ENCODE measurements at places on chromosomes 11 and 22. TPM values are rescaled to one million over a fixed set of nuclear protein-coding genes. Genes with fewer than 3 reads are reported as not detected.
A peak's percentile ranks its signal among the peaks of the same experiment; 100 is the strongest.

DNA sequence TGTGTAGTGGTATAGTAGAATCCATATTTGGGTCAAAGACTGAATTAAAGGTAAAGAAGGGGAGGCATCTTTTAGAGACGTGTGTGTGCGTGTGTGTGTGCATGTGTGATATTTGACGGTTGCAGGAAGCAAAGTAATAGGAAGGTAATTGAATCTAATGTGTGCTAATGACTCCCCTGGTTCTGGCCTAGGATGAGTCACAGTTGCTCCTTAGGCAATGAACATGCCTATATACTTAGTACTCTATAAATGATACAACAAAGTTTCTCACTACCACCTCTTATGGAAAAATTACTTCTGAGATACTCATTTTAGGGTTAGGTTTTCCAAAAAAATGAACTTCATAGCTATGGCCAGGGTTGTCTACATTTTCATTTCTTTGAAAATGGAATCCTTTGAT, 409.6 kb downstream of the GUCY1A2 start:
- no peak for DNase-seq
- no peak overlapping the region for H3K27ac ChIP-seq
- no peaks in the 10 kb centered on the region for H3K36me3 ChIP-seq
- no peak overlapping the region for H3K4me3 ChIP-seq

- no peaks in the 10 kb centered on the region for H3K27me3 ChIP-seq
- peak within 1 kb of the TSS; percentile 66 for H3K27ac ChIP-seq
- no peaks in the 10 kb centered on the region for H3K36me3 ChIP-seq
- DNase-seq: no peak
- no peak within 1 kb of the TSS for H3K4me3 ChIP-seq
- peaks cover 99% of the 10 kb centered on the region for H3K4me1 ChIP-seq
These were observed at the start of gene SLC22A25 for GRCh38 chr11:63243533-63243932. Gene SLC22A25, minus strand, starts transcription at chr11:63243599. Its CDS starts 13,947 bp downstream, at chr11:63229652.

DNA sequence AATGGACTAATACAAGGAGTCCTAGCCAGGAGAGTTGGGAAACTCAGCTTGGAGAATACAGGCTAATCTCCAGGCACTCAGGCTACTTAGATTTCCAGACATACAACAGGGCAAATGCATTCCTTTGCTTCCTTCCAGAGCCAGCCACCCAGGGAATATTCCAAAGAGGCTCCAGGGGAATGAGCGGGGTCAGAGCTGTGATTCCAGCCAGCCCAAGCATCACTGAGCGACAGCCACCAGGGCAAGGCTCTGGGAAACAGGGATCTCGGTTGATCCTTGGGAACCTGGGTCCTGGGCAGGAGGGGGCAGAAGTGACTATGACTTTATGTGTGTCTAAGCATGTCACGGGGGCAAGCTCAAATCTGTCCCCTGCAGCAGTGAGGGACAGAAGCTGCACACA, 112.3 kb upstream of the LMO1 start:
- no peak overlapping the region for H3K4me3 ChIP-seq
- no peaks in the 10 kb centered on the region for H3K4me1 ChIP-seq
- no peak overlapping the region for H3K27ac ChIP-seq
- no peaks in the 10 kb centered on the region for H3K36me3 ChIP-seq
- H3K27me3 ChIP-seq: no peaks in the 10 kb centered on the region

- H3K4me3 ChIP-seq: no peak overlapping the region
- H3K27ac ChIP-seq: no peak overlapping the region
- DNase-seq: peak; percentile 35
- peaks cover 5% of the 10 kb centered on the region for H3K36me3 ChIP-seq
- H3K4me1 ChIP-seq: no peaks in the 10 kb centered on the region
These were observed 81.9 kb downstream of the UVRAG start for GRCh38 chr11:75896843-75897419.

GRCh38 chr22:29457730-29458129, 19.3 kb downstream of the RFPL1 start:
- no peak overlapping the region for H3K4me3 ChIP-seq
- H3K36me3 ChIP-seq: no peaks in the 10 kb centered on the region
- H3K27me3 ChIP-seq: peaks cover 2% of the 10 kb centered on the region
- H3K4me1 ChIP-seq: no peaks in the 10 kb centered on the region
- H3K27ac ChIP-seq: no peak overlapping the region

- H3K4me3 ChIP-seq: no peak overlapping the region
- no peaks in the 10 kb centered on the region for H3K4me1 ChIP-seq
- H3K27me3 ChIP-seq: no peaks in the 10 kb centered on the region
- no peaks in the 10 kb centered on the region for H3K36me3 ChIP-seq
These were observed 363.5 kb upstream of the PITPNB start for GRCh38 chr22:28282405-28283067.

GNAZ gene
- total RNA-seq: 22.3 TPM

NCR3LG1 gene
- 16.9 TPM for total RNA-seq

DNA sequence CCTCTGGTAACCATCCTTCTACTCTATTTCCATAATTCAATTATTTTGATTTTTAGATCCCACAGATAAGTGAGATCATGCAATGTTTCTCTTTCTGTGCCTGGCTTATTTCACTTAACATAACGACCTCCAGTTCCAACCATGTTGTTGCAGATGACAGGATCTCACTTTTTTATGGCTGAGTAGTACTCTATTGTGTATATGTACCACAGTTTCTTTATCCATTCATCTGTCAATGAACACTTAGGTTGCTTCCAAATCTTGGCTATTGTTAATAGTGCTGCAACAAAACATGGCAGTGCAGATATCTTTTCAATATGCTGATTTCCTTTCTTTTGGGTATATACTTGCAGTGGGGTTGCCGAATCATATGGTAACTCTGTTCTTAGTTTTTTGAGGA, 286.4 kb upstream of the C11orf87 start:
- H3K27me3 ChIP-seq: no peaks in the 10 kb centered on the region
- no peaks in the 10 kb centered on the region for H3K4me1 ChIP-seq
- H3K36me3 ChIP-seq: no peaks in the 10 kb centered on the region
- DNase-seq: no peak

OR51L1 gene
- not detected for total RNA-seq

- peaks cover 6% of the 10 kb centered on the region for H3K27me3 ChIP-seq
- H3K36me3 ChIP-seq: no peaks in the 10 kb centered on the region
- H3K4me3 ChIP-seq: no peak overlapping the region
- DNase-seq: no peak
- H3K27ac ChIP-seq: no peak overlapping the region
These were observed 217.2 kb upstream of the NCAM1 start for GRCh38 chr11:112744041-112744440.

CARD18 gene
- total RNA-seq: not detected

DNA sequence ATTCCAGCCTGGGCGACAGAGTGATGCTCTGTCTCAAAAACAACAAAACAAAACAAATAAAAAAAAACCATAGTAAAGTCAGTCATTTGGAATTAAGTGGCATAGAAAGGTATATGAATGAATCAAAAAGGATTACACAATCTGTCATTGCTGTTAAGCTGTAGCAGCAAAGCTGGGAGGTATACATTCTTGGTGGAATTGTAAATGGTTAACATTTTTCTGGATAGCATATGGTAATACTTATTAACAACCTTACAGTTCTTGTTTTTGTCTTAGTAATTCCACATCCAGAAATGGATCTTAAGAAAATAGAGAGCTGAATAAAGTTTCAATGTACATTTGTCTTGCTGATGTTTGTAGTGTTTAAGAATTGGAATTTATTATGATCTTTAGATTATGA, 30.0 kb downstream of the DDX10 start:
- H3K36me3 ChIP-seq: peaks cover 18% of the 10 kb centered on the region
- H3K4me1 ChIP-seq: no peaks in the 10 kb centered on the region
- no peaks in the 10 kb centered on the region for H3K27me3 ChIP-seq
- no peak overlapping the region for H3K4me3 ChIP-seq
- no peak for DNase-seq
- H3K27ac ChIP-seq: no peak overlapping the region

- H3K4me1 ChIP-seq: peaks cover 9% of the 10 kb centered on the region
- H3K36me3 ChIP-seq: no peaks in the 10 kb centered on the region
- H3K27me3 ChIP-seq: peaks cover 4% of the 10 kb centered on the region
- DNase-seq: no peak
- H3K27ac ChIP-seq: no peak overlapping the region
- H3K4me3 ChIP-seq: no peak overlapping the region
These were observed 377.7 kb downstream of the BRD1 start for GRCh38 chr22:49449811-49450446.

- H3K4me3 ChIP-seq: peak overlapping the region; percentile 98
- peak overlapping the region; percentile 71 for H3K27ac ChIP-seq
These were observed 583 bp downstream of the APLP2 start for GRCh38 chr11:130070109-130070845.

APOBEC3A gene
- total RNA-seq: not detected

DNA sequence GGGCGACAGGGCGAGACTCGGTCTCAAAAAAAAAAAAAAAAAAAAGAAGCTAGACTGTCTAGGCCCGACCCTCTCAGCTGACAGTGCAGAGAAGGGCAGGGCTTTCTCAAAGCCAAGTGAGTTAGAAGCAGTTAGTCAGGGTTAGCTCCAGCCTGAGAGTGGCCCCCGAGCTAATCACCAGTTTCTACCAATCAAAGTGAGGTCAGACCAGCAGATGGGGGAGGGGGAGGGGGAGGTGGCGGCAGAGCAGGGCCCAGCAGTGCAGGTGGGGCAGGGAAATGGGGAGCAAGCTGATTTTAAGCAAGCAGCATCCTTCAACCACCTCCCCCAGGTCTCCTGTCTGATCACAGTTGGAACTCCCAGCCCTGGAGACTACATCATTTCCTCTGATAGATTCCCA, 55.3 kb upstream of the PRR5 start:
- H3K27me3 ChIP-seq: peaks cover 6% of the 10 kb centered on the region
- no peak overlapping the region for H3K27ac ChIP-seq
- no peak overlapping the region for H3K4me3 ChIP-seq

GRCh38 chr22:49312601-49313000, 515.1 kb downstream of the BRD1 start:
- no peak overlapping the region for H3K27ac ChIP-seq
- no peaks in the 10 kb centered on the region for H3K27me3 ChIP-seq
- H3K36me3 ChIP-seq: no peaks in the 10 kb centered on the region

SCGB1C1 gene
- total RNA-seq: not detected

DNA sequence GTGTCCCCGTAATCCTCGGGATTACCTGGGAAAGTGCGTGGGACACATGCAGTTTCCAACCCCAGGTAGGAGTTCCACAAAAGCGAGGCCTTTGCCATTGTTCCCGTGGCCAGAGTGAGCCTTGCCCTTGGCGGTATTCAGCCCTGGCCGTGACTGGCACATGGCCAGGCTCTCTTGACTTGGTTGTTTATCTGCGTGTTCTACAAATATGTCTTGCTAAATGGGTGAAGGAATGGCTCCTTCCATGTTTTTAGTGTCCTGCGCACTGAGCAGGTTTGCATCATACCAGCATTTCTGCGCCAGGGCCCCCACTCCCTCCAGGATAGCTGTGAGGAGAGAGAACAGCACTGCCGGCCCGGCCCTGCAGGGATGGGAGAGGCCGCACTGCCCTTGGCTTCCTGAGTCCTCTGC, 20.0 kb downstream of the POLR3H start:
- DNase-seq: no peak
- H3K4me1 ChIP-seq: peaks cover 51% of the 10 kb centered on the region
- no peak overlapping the region for H3K27ac ChIP-seq

- no peaks in the 10 kb centered on the region for H3K36me3 ChIP-seq
- peaks cover 86% of the 10 kb centered on the region for H3K4me1 ChIP-seq
- no peak overlapping the region for H3K4me3 ChIP-seq
These were observed 21.7 kb upstream of the PPARA start for GRCh38 chr22:46128606-46129005.

USP2 gene
- 7.2 TPM for total RNA-seq

CRYAB gene
- 0.69 TPM for total RNA-seq

CST6 gene
- total RNA-seq: not detected

DNA sequence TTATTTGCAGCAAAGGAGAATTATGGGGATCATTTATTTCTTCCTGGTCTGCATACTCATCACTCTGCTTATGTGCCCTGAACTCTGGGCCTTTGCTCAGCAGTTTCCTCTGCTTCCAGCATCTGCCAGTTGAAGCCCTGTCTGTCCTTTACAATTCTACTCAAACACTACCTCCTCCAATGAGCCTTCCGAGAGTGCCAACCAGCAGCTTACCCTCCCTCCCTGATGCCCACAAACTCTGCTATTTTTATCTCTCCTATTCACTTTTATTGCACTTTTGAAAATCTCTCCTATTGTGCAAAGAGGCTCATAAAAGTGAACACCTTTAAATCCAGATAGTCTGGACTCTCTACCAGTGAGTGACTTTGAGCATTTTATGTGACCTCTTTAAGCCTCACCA, 3.6 kb upstream of the ME3 start:
- DNase-seq: no peak
- no peak overlapping the region for H3K4me3 ChIP-seq
- no peak overlapping the region for H3K27ac ChIP-seq

DNA sequence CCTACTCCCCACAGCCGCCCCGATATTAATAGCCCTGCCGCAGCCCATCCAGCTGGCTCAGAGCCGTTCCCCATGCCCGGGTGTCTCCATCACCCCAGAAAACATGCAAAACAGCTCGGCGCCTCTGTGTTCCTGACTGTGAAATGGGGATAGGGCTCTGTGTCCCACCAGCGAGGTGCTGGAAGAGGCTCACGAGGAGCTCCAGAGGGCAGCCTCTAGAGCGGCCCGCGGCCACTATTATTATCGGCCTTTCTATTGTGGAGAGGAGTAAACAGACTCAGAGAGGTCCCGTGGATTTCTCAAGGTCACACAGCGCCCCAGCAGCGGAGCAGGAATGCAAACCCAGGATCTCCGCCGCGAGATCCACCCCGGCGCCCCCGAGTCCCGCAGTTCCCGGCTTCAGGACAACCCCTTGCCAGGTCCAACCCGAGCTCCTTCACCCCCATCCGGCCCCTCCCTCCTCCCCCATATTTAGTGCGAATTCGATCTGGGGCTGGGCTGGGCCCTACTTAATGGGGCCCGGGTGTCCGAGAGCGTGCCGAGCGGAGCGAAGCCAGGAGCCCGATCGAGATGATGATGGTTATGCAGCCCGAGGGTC, at the start of gene ACTN3:
Gene ACTN3, plus strand, starts transcription at position 536 of the 598 bp plus-strand sequence. Its CDS starts 35 bp downstream, at position 571.
- H3K4me3 ChIP-seq: peak within 1 kb of the TSS; percentile 93
- H3K27ac ChIP-seq: peak within 1 kb of the TSS; percentile 53
- peaks cover 2% of the 10 kb centered on the region for H3K27me3 ChIP-seq
- DNase-seq: peak; percentile 17

DNA sequence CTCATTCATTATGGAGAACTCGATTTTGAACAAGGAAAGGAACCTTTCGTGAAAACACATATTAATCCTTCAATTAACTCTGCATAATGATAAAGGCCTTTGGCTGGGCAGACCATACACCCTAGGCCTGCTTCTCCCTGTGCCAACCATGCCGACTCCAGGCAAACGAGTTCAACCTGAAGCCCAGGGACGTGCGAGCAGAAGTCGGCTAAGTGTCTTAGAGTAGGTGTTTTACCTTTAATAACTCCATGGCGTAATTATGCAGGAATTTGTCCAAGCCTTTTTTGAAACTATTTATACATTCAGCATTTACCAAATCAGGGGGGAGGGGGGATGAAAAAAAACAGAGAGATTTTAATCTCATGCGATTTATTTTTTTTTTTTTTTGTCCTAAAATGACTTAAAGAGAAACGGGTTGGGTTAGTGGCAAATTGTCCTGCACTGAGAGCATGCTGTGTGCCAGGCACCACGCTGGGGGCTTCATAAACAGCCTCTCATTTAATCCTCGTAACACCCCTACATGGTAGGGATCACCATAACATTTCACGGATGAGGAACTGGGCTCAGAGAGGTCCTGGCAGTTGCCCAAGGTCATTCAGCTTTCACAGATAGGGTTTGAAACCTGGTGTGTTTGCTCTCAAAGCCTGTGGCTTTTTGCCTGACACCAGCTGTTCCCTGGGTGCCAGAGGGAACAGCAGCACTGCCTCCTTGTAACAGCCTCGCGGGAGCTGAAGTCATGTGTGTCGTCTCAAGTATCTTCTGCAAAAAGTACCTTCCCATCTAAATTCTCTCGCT, 423.9 kb downstream of the MN1 start:
- H3K27me3 ChIP-seq: peaks cover 27% of the 10 kb centered on the region
- peaks cover 12% of the 10 kb centered on the region for H3K4me1 ChIP-seq
- DNase-seq: no peak
- no peak overlapping the region for H3K4me3 ChIP-seq
- H3K27ac ChIP-seq: no peak overlapping the region
- H3K36me3 ChIP-seq: no peaks in the 10 kb centered on the region

Measured in HepG2 (cell line).